Peyer's patch (tissue), 4 donors: ENCODE measurements at places on chromosomes 6 and 20. TPM values are rescaled to one million over a fixed set of nuclear protein-coding genes. Genes with fewer than 3 reads are reported as not detected.

Gene UCKL1
- 70.4 TPM for total RNA-seq

Gene RSPO3
- total RNA-seq = 10.7 TPM

Gene SLC17A9
- 19.0 TPM for total RNA-seq

Gene MOCS1
- total RNA-seq = 32.2 TPM

Gene AVP
- not detected for total RNA-seq

Gene SIM1
- total RNA-seq = not detected

Gene TUBB
- 188 TPM for total RNA-seq

Gene SALL4
- total RNA-seq = not detected

Gene MYLK4
- total RNA-seq = 2.4 TPM

Gene IL20RA
- 2.5 TPM for total RNA-seq

Gene SRMS
- not detected for total RNA-seq

Gene KCNK16
- not detected for total RNA-seq

Gene EYA2
- 1.7 TPM for total RNA-seq

Gene VSX1
- total RNA-seq = not detected

Gene MAK
- not detected for total RNA-seq

Gene NKX2-4
- not detected for total RNA-seq
